Left lung (tissue), 14 donors: ENCODE measurements at places on chromosomes 7 and 10. TPM values are rescaled to one million over a fixed set of nuclear protein-coding genes. Genes with fewer than 3 reads are reported as not detected.

Gene ERVW-1
- polyA plus RNA-seq = 2.5 TPM

Gene PLA2G12B
- polyA plus RNA-seq = 2.2 TPM

Gene CC2D2B
- 2.7 TPM for polyA plus RNA-seq

Gene SAP25
- 4.5 TPM for polyA plus RNA-seq

Gene LMTK2
- 15.8 TPM for polyA plus RNA-seq

Gene VWC2
- polyA plus RNA-seq = 0.01 TPM

Gene IDI2
- polyA plus RNA-seq = 0.17 TPM

Gene EBLN1
- not detected for polyA plus RNA-seq

Gene CYP2C8
- 7.6 TPM for polyA plus RNA-seq

Gene FGL2
- 7.5 TPM for polyA plus RNA-seq

Gene GSTO1
- 93.7 TPM for polyA plus RNA-seq

Gene AKR1C1
- 8.2 TPM for polyA plus RNA-seq

Gene APBB1IP
- 1.8 TPM for polyA plus RNA-seq

Gene TAF6
- polyA plus RNA-seq = 69.2 TPM

Gene FIGNL1
- 38.2 TPM for polyA plus RNA-seq

Gene CCDC201
- not detected for polyA plus RNA-seq

Gene RAMP3
- polyA plus RNA-seq = 28.1 TPM

Gene LRRC4
- polyA plus RNA-seq = 10.6 TPM

Gene ZNF32
- polyA plus RNA-seq = 56.9 TPM

Gene MGAM2
- 0.37 TPM for polyA plus RNA-seq

Gene DHX32
- 26.8 TPM for polyA plus RNA-seq

Gene NOS3
- polyA plus RNA-seq = 8.6 TPM

Gene OPALIN
- not detected for polyA plus RNA-seq

Gene LIPF
- not detected for polyA plus RNA-seq

Gene SPDYE2B
- polyA plus RNA-seq = 2.5 TPM

Gene TRIM74
- polyA plus RNA-seq = 2.8 TPM

Gene PVRIG
- polyA plus RNA-seq = 8.8 TPM

Gene GPNMB
- 2.9 TPM for polyA plus RNA-seq

Gene C10orf67
- 0.76 TPM for polyA plus RNA-seq

Gene PTPRZ1
- polyA plus RNA-seq = 43.1 TPM

Gene FKBP6
- polyA plus RNA-seq = 0.24 TPM

Gene YWHAG
- polyA plus RNA-seq = 105 TPM

Gene PRF1
- polyA plus RNA-seq = 2.6 TPM

Gene ZFYVE27
- 32.6 TPM for polyA plus RNA-seq

Gene GDF2
- polyA plus RNA-seq = 0.21 TPM

Gene CYP17A1
- polyA plus RNA-seq = 1.6 TPM

Gene CPVL
- polyA plus RNA-seq = 10.1 TPM

Gene ITGB8
- polyA plus RNA-seq = 6.6 TPM

Gene C7orf33
- not detected for polyA plus RNA-seq

Gene HOXA13
- polyA plus RNA-seq = not detected
